Caco-2 (cell line): ENCODE measurements at places on chromosomes 4 and X. TPM values are rescaled to one million over a fixed set of nuclear protein-coding genes. Genes with fewer than 3 reads are reported as not detected.

- H3K27ac ChIP-seq = no peak overlapping the region
- H3K27me3 ChIP-seq = no peaks in the 10 kb centered on the region
- H3K4me1 ChIP-seq = no peaks in the 10 kb centered on the region
- no peaks in the 10 kb centered on the region for H3K36me3 ChIP-seq
- H3K4me3 ChIP-seq = no peak overlapping the region
Observed at GRCh38 chr4:113835005-113835404, 73.5 kb upstream of the CAMK2D start.

- no peak overlapping the region for H3K27ac ChIP-seq
- H3K27me3 ChIP-seq = no peaks in the 10 kb centered on the region
- H3K36me3 ChIP-seq = no peaks in the 10 kb centered on the region
- no peak for DNase-seq
Observed at GRCh38 chr4:122606364-122607043, 14.4 kb downstream of the IL21 start.

The CLGN gene
- 2.6 and 5.5 TPM in 2 replicates for total RNA-seq

The ZFP42 gene
- total RNA-seq = 0.34 and 1.2 TPM in 2 replicates
